Kidney glomerular epithelial cell (primary cell): ENCODE measurements at places on chromosomes 16 and 17.

GRCh38 chr17:31329221-31329620 lies 7.8 kb upstream of the EVI2A start:
- DNase-seq: no peak

- no peak for DNase-seq
Observed at GRCh38 chr16:72464597-72465368, 292.8 kb upstream of the PMFBP1 start.

- DNase-seq: no peak
Observed at GRCh38 chr16:85753976-85754375, 3.1 kb upstream of the C16orf74 start.

DNA sequence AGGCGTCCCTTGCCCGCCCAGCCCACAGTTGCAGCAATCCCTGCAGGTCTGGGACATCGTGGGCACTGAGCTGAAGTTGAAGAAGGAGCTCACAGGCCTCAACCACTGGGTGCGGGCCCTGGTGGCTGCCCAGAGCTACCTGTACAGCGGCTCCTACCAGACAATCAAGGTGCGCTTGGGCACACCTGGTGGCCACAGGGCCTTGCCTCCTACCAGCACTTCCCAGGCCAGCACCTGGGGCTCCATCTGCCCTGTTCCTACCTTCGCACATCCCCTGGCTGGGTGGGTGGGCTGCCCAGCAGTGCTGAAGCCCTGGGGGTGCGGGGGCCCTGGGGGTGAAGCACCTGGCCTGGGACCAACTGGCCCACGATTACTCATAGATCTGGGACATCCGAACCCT lies 19.9 kb downstream of the TRAF7 start:
- DNase-seq: no peak

- no peak for DNase-seq
Observed at GRCh38 chr17:63956296-63956920, 16.3 kb downstream of the SCN4A start.

DNA sequence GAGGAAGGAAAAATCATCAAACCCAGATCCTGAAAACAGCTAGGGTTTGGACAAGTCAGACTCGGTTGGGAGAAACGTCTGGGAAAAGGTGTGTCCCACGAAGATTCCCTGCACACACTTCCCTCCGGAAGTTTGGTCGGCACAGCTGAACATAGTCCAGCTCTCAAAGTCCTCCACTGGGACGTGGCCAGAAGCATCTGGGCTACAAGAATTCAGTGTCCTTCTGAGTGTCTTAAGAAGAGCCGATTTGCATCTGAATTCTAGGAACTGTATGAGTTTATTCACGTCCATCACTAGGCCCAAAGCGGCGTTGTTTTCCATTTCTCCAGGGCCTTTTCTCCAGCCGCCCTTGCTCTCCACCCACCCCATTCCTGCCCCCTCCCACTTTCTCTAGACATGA lies 109.1 kb downstream of the C17orf67 start:
- no peak for DNase-seq

DNA sequence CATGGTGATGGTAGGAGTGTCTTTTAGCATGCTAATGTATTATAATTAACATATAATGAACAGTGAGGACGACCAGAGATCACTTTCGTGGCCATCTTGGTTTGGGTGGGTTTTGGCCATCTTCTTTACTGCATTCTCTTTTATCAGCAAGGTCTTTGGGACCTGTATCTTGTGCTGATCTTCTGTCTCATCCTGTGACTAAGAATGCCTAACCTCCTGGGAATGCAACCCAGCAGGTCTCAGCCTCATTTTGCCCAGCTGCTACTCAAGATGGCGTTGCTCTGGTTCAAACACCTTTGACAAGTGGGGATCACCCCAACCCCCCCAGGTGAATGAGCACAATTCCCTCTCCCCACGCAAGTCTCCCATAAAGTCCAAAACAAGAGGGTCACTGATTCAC lies 49.3 kb upstream of the ETV4 start:
- DNase-seq: no peak

DNA sequence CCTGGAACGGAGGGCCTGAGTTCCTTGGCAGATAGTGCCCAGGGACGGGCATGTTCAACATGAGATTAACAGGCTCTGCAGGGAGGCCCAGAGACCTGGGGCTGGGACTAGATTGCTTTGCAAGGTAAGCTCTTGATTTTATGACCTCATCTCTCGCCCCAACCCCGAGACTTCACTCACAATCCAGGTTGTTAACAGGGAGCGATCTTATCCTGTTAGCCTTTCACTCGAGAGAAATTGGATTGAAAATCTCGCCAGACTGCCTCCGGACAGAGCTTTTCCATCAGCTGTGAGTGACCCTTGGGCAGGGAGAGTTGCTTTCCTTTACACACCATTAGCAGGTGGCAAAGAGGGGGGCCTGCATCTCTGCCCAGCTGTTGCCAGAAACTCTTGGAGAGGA lies 521.7 kb upstream of the EEF2KMT start:
- DNase-seq: no peak

GRCh38 chr16:24140730-24141129 lies 115.4 kb upstream of the CACNG3 start:
- DNase-seq: no peak

GRCh38 chr17:17416007-17416399 lies 60.8 kb upstream of the MED9 start:
- no peak for DNase-seq

GRCh38 chr16:10078541-10078949 lies 103.7 kb downstream of the GRIN2A start:
- DNase-seq: no peak

- no peak for DNase-seq
Observed at GRCh38 chr17:39926588-39927100, 757 bp downstream of the ORMDL3 start.

- no peak for DNase-seq
Observed at GRCh38 chr16:16106466-16106865, 116.8 kb downstream of the ABCC6 start.

DNA sequence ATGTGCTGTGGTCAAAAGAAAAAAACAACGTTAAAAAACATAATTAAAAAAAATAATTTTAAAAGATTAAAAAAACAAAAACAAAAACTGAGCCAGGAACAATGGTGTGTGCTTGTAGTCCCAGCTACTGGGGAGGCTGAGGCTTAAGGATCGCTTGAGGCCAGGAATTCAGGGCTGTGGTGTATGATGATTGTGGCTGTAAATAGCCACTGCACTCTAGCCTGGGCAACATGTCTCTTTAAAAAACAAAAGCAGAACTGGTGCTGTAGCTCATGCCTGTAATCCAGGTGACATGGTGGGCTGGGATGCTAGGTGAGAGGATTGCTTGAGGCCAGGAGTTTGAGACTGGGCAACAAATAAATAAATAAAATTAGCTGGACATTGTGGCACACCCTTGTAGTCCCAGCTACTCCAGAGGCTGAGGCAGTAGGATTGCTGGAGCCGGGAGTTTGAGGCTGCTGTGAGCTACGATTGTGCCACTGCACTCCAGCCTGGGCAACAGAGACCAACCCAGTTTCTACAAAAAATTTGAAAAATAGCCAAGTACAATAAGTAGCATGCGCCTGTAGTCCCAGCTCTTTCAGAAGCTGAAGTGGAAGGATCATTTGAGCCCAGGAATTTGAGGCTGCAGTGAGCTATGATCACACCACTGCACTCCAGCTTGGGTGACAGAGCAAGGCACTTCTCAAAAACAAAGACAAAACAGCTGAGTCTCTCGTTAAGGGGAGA lies 43.6 kb downstream of the NFATC3 start:
- peak; percentile 71 for DNase-seq

DNA sequence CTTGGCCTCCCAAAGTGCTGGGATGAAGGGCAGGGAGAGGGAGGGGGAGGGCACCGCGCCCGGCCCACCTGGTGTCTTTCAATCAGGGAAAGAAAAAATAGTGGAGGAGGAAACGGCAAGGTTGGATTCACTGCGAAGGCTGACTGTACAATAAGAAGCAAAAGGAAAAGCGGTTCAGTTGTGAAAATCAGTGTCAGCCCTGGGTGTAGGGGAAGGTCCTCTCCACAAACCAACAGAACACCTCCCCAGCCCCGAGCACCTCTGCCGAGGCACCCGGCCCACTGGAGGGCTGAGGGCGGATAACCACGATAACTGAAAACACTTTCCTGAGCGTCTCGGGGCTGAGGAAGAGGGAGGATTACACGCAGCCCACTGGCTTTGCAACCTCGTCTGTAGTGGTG lies 1.4 kb upstream of the SPG7 start:
- DNase-seq: no peak

GRCh38 chr16:67942200-67942509 lies 1.8 kb downstream of the LCAT start:
- DNase-seq: peak; percentile 11

DNA sequence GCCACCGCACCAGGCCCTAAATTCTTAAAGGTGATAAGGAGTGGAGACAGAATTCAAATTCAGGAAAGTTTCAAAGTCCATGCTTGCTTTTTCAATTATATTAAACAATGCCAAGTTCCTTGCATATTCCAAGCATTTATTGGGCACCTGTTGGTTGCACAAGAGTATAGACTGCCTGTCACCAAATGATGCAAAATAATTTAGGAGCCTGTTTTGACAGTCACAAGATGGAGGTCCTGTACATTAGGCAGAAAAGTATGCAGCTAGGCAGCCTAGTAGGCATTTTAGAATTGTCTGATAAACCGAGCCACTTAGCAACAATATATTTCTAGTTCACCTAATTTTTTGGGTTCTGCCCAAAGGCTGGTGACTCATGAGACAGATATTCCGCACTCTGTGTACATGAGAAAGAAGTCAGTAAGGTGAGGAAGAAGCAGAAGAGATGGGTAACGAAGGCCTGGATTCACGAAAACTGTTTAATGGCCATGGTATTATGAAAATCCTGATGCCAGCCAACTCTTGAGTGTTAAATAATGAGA lies 7.3 kb downstream of the ACACA start:
- no peak for DNase-seq

- DNase-seq: no peak
Observed at GRCh38 chr17:76369804-76370203, 14.6 kb upstream of the SPHK1 start.

DNA sequence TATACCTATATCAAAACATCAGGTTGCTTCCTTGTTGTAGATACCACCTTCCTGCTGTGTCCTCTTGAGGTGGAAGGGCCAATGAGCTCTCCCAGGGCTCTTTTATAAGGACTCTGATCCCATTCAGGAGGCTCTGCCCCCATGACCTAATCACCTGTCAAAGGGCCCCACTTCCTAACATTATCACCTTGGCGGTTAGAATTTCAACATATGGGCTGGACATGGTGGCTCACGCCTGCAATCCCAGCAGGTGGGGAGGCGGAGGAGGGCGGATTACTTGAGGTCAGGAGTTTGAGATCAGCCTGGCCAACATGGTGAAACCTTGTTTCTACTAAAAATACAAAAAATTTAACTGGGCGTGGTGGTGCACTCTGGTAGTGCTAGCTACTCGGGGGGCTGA lies 86.4 kb downstream of the HAPSTR1 start:
- no peak for DNase-seq

DNA sequence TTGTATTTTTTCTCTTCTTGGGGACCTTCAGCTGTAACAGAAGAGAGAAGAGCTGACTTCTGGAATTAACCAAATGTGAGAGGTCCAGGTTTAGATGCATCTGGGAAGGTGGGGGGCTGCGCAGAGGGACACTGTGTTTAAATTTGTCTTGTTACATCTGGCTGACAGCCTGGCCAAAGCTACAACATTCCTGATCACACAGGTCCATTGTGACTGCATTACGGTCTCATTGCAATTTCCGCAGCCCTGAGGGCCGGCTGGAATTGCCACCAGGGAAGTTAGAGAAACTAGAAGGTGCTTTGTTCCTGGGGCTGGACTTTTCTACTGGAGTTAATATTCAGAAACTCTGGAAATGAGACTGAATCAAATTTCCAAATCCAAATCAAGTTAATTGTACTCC lies 37.9 kb upstream of the LRRC75A start:
- no peak for DNase-seq

DNA sequence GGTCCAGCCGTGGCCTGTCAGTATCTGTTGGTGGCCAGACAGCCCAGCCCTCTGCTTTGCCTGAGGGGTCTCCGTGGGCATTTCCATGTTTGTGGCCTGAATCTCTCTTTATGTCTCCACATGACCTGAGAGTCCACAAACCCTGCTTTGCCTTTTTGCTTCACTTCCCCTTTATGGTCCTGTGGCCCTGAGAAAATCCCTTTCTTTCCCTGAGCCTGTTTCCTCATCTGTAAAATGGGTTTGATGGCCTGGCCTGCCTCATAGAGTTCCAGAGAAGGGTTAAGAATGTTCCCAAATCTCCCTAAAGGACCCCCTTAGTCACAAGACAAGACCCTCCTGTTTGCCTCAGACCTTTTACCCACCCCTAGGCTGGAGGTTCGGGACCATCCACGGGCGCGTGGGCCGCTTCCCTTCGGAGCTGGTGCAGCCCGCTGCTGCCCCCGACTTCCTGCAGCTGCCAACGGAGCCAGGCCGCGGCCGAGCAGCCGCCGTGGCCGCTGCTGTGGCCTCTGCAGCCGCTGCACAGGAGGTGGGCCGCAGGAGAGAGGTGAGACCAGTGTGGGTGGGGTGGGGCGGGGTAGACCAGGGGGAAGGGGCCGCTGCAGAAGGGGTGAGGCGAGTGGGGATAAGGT lies 26.2 kb upstream of the ALKBH5 start:
- no peak for DNase-seq

- no peak for DNase-seq
Observed at GRCh38 chr16:82835487-82836155, 208.9 kb downstream of the CDH13 start.

- DNase-seq: no peak
Observed at GRCh38 chr17:82838386-82839063, 1.3 kb downstream of the ZNF750 start.

- DNase-seq: no peak
Observed at GRCh38 chr16:88593489-88593888, 23.3 kb downstream of the ZC3H18 start.

DNA sequence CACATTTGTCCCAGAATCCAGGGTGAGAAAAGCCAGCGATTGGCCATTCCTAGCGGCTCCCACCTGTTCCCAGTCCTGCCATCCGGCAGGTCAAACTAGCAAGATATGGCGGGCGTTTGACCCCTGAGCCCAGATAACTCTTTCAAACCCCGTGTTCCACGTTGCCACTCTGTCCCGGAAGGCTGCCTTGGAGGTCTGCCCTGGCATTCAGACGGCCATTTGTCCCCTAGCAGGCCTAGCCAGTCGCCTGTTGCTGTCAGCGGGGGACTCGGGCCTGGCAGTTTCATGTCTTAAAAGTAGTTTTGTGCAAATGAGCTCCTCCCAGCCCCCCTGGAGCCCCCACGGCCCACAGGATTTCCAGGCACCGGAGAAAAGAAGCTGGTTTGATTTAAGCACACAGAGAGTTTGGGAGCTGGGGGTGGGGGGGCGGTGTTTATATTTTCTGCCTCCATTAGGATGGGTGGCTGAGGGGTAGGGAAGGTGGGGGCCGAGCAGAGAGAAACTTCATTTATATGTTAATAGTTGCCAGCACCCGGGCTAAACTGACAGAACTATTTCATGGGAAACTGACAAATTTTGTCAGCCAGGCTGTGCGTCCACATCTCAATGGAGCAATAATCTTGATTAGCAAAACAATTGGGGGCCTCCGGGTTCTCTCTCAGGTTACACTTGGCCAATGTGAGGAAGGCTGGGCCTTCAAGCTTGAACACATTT lies 240.9 kb upstream of the SALL1 start:
- no peak for DNase-seq

- DNase-seq: no peak
Observed at GRCh38 chr17:5763595-5764306, 179.4 kb upstream of the NLRP1 start.
